ENCODE measurements at places on chromosomes 16 and 17.

DNA sequence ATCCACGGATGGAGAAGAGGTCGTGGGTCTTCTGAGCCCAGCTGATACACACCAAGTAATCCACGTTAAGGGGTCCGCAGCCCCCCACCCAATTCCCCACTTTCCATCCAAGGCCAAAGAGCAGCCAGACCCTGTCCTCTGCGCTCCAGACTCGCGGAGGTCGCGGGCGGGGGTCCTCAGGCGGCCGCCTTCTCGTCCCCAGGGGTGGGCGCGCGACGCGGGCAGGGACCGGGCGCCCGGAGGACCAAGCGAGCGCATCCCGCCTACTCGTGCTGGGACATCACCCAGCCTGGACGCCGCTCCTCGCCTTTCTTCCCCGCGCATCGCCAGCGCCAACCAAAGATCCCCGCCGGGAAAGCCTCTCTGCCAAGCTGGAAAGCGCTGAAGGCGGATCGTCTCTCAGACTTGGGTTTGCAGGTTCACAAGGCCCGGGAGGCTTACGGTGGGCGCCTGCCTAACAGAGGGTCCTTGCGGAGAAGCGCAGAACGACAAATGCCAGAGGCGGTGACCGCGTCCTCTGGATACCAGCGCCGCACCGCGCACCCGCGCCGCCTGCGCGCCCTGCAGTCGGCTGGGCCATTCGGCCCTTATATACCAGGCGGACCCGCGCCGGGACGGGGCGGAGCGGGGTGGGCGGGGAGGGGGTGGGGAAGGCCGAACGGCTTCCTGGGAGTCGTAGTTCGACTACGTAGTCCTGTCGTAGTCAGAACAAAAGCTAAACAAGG lies 471.6 kb downstream of the SOX9 start:
- peak; percentile 9 for DNase-seq

GRCh38 chr17:8872036-8872704 lies 4.7 kb upstream of the PIK3R6 start:
- DNase-seq, result no peak

DNA sequence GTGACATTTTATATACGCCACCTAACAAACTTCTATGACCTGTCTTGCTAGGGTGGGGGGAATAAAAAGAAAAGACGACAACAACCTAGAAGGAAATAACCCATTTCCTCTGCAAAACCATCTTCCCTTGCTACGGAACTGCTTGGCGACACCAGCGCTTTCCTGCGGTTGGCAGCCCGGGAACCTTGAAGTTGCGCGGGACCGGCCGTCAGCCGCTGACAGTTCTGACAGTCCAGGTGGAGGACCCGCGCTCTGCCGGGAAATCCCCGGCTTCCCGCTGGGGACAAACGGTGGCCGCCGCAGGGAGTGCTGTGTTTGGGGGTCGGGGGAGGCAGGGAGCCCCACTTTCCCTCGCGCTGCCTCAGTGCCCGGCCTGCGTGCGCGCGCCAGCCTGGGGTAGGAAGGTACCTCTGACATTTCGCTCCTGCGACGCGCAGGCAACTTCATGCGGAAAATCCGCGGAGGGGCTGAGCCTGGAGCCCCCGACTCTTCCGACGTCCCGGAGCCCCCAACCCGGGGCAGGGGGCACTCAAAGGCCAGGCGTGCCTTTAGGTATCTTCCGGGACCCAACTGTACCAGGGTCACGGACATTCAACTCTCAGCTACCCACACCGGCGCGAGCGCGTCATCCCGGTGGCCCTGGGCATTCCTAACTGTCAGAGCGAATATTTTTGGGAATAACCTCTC lies 516 bp downstream of the SLC16A6 start:
- no peak for DNase-seq

DNA sequence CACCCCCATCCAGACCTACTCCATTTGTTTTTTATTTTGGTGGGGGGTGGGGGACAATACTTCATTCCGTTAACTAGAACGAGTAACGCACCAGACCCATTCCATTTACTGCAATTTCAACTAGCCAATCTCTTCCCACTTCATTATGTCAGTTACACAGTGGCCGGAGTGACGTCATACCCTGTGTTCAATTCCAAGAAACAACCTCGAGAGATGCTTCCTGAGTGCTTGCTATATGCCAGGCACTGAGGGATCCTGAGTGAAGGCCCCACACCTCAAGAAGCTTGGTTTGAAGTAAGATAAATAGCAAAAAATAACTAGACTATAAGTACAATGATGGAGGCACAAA lies 9.1 kb upstream of the SIAH1 start:
- no peak for DNase-seq

DNA sequence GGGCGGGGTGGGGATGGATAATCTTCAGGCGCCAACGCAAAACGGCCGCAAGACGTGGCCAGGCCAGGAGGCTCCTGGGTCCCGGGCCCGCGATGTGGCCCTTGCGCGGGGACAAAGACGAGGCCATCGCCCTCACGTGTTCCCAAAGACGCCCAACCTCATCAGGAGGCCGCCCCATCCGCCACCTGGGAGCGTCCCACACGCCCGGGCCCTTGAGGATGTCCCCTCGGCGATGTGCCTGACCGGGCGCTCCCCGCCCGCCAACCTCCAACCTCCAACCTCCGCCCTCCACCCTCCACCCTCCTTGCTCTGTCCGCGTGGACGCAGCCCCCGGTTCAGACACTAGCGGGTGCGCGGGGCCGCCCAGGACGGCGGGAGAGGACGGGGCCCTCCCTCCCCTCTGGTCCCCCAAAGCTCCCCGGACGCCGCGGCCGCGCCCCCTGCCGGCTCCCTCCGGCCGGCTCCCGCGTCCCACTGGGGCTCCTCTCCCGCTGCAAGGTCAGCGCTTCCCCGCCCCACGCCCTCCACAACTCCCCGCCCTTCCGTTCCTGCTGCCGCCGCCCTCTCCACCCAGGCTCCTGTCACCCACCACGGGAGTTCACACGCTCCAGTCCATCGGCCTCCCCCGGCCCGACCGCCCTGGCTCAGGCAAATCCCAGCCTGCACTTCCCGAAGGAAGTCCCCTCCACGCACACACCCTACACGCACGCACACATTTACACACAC lies 250.8 kb upstream of the RPL38 start:
- DNase-seq, result no peak

DNA sequence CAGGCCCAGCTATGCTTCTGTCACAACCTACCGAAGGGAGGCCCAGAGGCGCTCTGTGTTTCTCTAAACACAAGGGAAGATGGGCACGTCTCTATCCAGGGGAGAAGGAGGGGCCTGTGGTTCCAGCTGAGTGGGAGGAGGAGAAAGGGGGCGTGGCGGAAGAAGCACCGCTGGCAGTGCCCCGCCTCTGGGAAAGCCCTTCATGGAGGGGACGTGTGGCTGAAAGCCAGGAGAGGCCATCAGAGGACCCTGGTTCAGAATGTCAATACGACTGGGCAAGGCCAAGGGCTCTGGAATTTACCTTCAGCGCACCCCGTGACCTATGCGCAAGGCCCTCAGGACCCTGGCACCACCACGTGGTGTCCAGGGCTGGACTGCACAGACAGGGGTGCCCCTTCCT lies 12.3 kb upstream of the SLC38A8 start:
- DNase-seq, result no peak

DNA sequence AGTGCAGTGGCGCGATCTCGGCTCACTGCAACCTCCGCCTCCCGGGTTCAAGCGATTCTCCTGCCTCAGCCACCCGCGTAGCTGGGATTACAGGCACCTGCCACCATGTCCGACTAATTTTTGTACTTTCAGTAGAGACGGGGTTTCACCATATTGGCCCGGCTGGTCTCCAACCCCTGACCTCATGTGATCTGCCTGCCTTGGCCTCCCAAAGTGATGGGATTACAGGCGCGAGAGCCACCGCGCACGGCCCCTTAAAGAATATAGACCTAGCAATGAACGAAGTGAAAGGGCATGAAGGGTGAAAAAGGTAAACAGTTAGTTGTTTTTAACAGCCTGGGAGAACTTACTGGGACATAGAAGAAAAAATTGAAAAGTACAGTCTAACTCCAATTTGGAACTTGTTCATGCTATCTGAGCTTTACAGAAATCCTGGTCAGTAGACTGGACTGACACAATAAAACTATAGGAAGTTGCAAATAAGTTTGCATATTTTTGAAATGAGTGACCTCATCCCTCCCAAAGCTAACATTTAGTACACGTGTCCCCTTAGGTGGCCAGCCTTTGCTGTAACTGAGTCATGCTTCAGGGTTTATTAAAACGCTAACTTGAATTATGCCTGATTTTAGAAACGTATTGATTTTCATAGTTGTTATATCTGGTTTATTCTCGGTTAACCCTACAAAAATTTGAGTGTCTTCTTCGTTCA lies 1.8 kb downstream of the COG1 start:
- DNase-seq, result no peak

- no peak for DNase-seq
Measured at GRCh38 chr17:58281511-58282011, 826 bp upstream of the MPO start.

GRCh38 chr17:71334048-71334751 lies 786.6 kb upstream of the SOX9 start:
- no peak for DNase-seq

- no peak for DNase-seq
Measured at GRCh38 chr16:54630284-54630967, 300.2 kb upstream of the IRX5 start.

DNA sequence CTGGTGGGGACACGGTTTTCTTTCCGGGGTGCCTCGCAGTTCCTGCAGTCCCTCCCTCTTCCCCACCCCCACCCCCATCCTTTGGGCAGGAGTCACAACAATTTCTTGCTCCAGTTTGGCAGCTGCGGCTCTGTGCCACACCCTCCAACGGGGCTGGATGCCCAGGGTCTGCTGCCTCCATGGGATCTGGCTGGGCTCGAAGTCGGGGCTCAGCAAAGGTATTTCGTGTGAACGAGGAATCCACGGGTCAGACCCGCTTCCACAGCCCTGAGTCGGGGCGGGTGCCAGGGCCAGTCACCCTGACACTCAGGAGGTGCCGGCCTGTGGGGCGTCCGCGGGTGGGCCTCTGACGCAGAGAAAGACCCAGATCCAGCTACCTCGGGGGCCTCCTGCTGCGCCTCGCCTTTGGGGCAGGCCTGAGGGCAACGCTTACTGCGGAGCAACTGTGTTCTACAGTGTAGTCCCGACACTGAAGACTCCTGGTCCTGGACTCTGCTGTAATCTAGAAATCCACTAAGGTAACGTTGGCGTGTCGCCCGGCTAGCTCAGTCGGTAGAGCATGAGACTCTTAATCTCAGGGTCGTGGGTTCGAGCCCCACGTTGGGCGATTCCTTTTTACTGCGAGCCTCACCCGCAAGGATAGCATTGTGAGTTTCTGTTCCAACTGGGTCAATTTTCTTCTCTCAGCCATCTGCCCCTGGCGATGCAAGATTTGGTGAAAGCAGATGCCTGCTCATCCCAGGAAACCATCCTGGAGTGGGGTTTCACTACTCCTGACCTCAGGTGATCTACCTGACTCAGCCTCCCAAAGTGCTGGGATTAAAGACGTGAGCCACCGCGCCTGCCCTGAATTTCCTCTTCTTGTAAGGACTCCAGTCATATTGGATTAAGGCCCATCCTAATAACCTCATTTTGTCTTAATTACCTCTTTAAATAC lies 12.6 kb upstream of the OR1F1 start:
- no peak for DNase-seq

DNA sequence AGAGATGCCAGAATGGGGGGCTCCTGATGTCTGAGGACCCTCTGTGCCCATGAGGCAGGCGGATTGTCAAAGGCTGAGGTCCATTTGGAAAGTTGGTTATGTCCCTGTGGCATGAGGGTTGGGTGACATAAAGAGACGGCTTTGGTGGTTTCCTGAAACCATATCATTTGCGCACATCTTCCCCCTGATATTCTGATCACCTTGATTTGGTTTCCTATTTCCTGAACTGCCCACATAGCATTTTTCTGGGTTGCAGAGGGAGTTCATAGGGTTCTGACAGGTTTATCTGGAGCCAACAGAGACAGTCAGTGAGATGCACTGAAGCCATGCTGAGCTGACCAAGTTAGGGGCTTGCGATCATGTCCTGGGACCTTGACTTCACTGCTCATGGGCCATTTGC lies 15.7 kb upstream of the RNF222 start:
- no peak for DNase-seq

DNA sequence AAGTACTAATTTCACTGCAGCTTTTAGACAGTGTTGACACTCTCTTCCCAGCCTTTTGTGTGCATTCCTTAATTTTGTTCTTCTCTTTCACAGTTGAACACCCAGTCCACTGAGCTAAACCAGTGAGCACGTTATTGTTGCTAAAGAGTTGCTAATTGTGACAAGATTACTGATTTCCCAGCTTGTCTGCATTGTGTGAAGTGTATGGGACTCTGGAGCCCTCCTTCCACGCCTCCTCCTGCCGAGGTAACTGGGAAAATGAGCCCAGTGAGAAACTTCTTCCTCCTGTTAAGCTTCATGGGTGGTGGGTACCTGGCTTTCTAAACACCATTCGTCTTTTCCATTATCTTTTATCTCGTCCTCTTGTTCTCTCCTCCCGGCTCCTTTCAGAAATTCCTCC lies 29.8 kb upstream of the DNAH17 start:
- DNase-seq, result no peak

GRCh38 chr17:66494023-66494803 lies 191.8 kb downstream of the PRKCA start:
- DNase-seq, result no peak

GRCh38 chr17:80876950-80877728 lies 114.5 kb upstream of the CHMP6 start:
- DNase-seq, result no peak

DNA sequence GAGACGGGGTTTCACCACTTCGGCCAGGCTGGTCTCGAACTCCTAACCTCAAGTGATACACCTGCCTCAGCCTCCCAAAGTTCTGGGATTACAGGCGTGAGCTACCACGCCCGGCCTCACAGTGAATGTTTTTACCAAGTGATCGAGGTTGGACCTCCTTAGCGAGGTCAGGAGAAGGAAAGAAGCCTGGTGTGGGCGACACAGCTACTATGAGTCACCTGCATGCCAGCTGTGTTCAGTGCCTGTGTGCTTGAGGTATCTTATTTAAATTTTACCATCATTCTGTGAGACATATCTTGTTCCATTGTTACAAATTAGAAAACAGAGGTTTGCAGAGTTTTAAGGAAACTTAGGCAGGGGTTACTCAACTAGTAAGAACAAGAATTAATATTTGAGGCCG lies 174.8 kb upstream of the DYNLRB2 start:
- DNase-seq, result no peak
